Activated CD4-positive, alpha-beta T cell treated with anti-CD3 and anti-CD28 coated beads, Interleukin-2, amount 10 ng/mL, durations not matched to agents 7 days and 5 days (primary cell): ENCODE measurements at places on chromosomes 13 and 19. TPM values are rescaled to one million over a fixed set of nuclear protein-coding genes. Genes with fewer than 3 reads are reported as not detected.
A peak's percentile ranks its signal among the peaks of the same experiment; 100 is the strongest.

DNA sequence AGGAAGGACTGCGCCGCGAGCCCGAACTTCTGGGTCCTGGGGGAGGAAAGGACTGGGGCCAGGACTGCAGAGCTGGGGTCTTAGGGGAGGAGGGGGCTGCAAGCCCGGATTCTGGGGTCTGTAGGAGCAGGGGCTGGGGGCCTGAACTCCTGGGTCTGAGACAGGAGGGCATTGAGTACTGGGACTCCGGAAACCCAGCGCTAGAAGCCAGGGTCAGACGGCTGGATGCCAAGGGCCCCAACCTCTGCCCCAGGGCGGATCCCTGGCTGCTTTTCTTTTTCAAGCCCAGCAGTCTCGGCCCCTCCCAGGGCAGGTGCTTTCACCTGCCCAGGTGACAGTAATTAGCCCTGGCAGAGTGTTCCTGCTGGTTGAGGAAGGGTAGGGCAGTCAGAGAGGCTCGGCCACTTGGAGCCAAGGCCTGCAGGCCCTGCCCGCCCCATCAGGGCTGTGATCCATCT lies 2.3 kb downstream of the MYH14 start:
- DNase-seq = no peak

Gene PNMA8A
- not detected for total RNA-seq

GRCh38 chr19:10374931-10375330 lies 5.4 kb downstream of the TYK2 start:
- no peak for DNase-seq

DNA sequence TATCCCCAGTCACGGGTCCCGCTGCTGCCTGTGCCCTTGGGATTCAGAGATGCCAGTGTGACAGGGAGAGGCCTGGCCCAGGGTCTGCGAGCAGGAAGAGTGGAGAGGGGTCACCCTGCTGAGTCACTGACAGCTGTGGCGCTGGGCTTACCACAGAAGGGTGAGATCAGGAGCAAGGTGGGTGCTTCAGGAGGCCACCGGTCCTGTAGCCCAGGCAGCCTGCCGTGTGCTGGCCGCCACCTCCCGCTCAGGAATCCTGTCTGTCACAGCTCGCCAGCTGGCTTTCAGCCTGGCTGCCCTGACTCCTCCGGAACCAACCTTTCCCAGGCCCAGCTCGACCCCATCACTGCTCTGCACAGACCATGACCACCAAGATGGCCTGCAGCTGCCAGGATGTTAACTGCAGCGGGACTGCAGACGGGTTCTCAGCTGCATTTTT lies 25.3 kb downstream of the NAXD start:
- no peak for DNase-seq

- peak; percentile 47 for DNase-seq
Observed at GRCh38 chr13:74129500-74130191, 4.6 kb downstream of the KLF12 start.

GRCh38 chr13:32426191-32426989 lies 1.5 kb downstream of the N4BP2L1 start:
- DNase-seq = peak; percentile 73

DNA sequence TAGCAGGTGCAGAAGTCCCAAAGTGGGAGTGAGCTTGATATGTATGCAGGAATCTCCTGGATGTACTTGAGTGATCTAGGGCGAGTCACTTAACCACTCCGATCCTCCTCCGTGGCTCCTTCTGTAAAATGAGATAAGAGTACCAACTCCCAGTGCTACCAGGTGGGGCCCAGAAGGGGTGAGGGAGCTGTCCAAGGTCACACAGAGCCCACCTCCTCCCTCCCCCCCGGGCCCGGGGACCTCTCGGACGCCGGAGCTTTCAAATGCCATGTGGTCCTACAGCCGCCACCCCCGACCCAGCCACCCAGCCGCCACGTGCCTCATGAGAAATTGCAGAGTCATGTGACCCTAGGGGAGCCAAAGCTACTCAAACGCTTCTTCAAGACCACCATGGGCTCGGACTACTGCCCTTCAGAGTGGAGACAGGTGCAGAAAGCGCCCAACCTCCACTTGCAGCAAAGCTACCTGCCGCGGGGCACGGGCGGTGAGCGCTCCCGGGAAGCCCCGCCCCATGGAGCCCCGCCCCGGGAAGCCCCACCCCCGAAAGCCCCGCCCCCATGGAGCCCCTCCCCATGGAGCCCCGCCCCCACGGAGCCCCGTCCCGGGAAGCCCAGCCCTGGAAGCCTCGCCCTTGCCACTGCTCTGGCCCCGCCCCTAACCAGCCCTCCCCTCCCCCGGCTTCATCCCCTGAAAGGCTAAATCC lies 10.1 kb upstream of the ZNF358 start:
- DNase-seq = no peak

Gene SYCN
- not detected for total RNA-seq

GRCh38 chr13:43267916-43268315 lies 244.5 kb downstream of the DNAJC15 start:
- no peak for DNase-seq

GRCh38 chr13:50539791-50540530 lies 303.5 kb downstream of the DLEU7 start:
- no peak for DNase-seq

Gene HCST
- total RNA-seq = 117 TPM

Gene PRSS57
- total RNA-seq = not detected

Gene PRR36
- total RNA-seq = 0.10 TPM

DNA sequence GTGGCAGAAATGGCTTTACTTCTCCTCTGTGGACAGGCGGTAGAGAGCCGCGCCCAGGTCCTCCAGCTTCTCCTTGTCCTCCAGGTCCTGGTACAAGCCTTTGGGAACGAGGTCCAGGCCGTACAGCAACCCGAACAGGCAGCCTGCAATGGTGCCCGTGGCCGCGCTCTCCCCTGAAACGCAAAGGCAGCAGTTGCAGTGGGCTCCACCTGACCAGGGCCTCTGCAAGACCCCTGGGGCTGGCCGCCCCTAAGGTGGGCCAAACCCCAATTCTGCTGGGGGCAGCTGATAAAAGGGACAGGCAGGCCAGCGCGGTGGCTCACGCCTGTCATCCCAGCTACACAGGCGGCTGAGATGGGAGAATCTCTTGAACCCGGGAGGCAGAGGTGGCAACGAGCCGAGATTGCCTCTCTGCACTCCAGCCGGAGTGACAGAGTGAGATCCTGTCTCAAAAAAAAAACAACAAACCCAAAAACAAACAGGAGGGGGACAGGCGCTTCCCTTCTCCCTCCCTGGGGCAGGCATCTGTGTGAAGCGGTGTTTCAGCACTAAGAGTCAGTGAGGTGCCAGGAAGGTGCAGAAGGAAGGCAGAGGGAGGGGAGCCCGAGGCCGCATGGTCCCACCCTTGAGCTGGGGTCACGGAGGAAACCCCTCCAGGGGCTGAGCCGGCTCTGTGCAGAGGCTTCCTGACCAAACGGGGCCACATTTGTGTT lies 30.3 kb downstream of the ADPRHL1 start:
- no peak for DNase-seq

DNA sequence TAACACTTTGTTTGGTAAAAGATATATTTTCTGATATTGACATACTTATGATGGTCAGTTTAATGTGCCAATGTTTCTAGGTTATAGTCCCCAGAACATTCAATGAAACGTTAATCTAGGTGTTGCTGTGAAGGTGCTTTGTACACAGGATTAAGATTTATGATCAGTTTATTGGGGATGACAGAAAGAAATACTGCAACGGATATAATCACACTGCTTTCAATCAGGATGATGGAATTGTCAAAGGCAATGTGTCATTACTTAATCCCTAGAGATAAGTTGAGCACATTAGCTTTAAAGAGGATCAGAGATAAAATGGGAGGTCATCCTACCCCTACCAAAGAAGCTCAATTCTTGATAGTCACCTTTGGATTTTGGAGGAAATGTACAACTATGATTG lies 12.4 kb upstream of the SIGLEC12 start:
- DNase-seq = no peak

GRCh38 chr19:55112246-55112776 lies 5.1 kb downstream of the PPP1R12C start:
- no peak for DNase-seq

Gene LGALS4
- total RNA-seq = 2.3 TPM

- no peak for DNase-seq
Observed at GRCh38 chr19:48332351-48332661, 7.0 kb downstream of the EMP3 start.

DNA sequence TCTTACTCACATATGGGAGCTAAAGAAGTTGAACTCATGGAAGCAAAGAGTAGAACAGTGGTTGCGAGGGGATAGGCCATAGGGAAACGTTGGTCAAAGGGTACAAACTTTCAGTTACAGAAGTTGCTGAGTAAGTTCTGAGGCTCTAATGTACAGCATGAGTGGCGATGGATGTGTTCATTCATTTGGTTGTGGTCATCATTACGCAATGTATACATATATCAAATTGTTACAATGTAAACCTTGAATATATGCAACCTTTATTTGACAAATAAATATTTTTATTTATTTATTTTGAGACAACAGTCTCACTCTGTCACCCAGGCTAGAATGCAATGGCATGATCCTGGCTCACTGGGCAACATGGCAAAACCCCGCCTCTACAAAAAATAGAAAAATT lies 38.7 kb downstream of the ZIC5 start:
- DNase-seq = no peak

Gene NCAN
- not detected for total RNA-seq

Gene PSG6
- not detected for total RNA-seq

- no peak for DNase-seq
Observed at GRCh38 chr19:30066781-30067759, 125.0 kb downstream of the URI1 start.

DNA sequence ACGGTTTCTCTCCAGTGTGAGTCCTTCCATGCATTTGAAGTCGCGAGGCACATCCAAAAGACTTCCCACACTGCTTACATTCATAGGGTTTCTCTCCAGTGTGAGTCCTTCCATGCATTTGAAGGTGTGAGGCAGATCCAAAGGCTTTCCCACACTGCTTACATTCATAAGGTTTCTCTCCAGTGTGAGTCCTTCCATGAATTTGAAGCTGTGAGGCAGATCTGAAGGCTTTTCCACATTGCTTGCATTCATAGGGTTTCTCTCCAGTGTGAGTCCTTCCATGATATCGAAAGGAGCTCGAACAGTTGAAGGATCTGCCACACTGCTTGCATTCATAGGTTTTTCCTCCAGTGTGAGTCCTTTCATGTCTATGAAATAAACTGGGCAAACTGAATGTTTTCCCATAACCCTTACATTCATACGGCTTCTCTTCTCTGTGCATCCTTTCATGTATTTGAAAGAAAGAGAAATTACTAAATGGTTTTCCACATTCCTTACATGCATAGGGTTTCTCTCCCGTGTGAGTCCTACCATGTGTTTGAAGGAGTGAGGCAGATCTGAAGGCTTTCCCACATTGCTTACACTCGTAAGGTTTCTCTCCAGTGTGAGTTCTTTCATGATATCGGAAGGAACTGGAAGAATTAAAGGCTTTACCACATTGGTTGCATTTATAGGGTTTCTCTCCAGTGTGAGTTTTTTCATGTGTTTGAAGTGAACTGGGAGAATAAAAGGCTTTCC lies 20.3 kb downstream of the ZNF433 start:
- DNase-seq = no peak

DNA sequence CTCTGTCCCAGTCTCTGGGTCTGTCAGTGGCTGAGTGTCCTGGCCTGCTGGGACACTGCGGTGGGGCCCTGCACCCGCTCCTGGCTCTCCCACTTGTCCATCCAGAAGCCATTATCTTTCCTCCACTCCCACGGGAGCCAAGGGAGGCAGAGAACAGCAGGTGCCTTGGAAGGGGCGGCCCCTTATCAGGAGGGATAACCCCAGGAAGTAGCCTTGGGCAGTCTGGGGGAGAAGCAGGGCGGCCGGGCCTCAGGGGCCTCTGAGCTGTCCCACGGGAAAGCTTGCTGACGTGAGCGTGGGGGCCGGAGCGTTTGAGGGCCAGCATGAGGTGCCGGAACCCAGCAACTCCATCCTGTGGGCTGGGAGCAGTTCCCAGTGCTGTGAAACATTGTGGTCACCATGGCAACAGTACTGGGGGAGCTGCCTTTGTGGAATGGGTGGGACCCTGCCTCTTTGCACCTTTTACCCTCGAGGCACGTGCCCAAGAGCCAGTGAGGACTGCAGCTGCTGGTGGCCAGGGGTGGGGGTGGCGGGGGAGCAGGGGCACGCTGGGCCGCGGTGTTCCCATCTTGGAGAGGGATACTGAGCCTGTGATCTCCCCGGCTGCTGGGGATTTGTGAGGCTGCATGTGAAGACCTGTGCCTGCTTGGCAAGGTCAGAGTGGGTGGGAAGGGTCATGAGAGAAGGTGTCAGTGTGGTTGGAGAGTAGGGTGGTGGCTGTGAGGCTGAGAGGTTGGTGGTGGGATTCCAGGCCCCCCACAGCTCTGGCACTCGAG lies 20.9 kb downstream of the KLHL26 start:
- DNase-seq = no peak

GRCh38 chr19:6227156-6227935 lies 52.4 kb downstream of the MLLT1 start:
- DNase-seq = no peak

DNA sequence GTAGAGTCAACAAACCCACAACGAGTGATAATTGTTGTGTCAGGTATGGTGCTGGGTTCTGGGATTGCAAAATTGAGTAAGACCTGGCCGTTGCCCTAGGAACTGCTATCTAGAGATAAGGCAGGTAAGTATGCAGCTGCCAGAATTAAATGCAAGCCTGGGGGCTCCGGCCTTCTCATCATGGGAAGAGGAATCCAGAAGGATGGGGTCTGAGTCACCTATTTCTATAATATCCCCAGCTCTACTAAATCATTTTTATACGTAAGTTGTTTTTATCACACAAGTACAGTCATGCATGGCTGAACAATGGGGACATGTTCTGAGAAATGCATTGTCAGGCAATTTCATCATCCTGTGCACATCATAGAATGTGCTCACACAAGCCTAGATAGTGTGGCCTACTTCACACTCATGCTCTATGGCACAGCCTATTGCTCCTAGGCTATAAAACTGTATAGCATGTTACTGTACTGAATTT lies 203.0 kb downstream of the KLF5 start:
- no peak for DNase-seq

GRCh38 chr13:112781287-112781686 lies 91.4 kb downstream of the ATP11A start:
- no peak for DNase-seq

DNA sequence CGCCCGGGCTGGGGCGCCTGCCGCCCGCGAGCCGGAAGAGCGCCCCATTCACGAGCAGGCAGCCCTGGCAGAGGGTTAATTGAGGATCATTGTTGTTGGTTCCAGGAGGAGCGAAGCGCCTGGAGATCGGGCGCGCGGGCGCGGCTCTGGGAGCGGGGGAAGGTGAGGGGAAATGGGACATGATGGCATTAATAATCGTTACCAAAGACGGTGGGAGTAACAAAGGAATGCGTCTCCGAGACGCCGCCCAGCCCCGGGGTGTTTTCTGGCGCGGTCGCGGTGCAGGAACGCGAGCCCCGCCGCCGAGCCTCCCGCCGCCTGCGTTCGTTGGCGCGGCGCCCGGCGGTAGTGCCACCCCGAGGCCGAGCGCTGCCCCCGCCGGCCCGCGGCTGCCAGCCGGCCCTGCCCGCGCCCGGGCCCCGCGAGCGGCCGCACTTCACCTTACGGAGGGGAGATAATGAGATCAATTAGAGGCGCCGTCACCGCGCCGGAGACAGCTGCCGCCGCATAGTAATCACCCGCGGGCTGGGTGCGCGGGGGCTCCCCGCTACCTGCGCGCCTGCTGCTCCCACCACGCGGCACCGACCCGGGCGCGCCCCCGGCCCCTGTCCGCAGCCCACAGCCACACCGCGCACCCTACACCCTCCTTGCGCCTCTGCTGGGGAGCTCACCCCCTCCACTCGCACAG lies 2.8 kb downstream of the ZNF536 start:
- no peak for DNase-seq
